Pancreas (tissue), 10 donors: ENCODE measurements at places on chromosomes 5 and 9. TPM values are rescaled to one million over a fixed set of nuclear protein-coding genes. Genes with fewer than 3 reads are reported as not detected.

- no peak overlapping the region for H3K4me3 ChIP-seq
- DNase-seq = no peak
- no peaks in the 10 kb centered on the region for H3K27me3 ChIP-seq
- H3K36me3 ChIP-seq = no peaks in the 10 kb centered on the region
Measured at GRCh38 chr5:87169300-87169991, 98.2 kb upstream of the RASA1 start.

FGF1 gene
- polyA plus RNA-seq = 0.73 TPM

- H3K36me3 ChIP-seq = no peaks in the 10 kb centered on the region
- H3K27ac ChIP-seq = no peak overlapping the region
- H3K4me1 ChIP-seq = no peaks in the 10 kb centered on the region
- no peak for DNase-seq
- no peak overlapping the region for H3K4me3 ChIP-seq
- no peaks in the 10 kb centered on the region for H3K27me3 ChIP-seq
Measured at GRCh38 chr5:111079846-111080245, 8.3 kb downstream of the TSLP start.

GRCh38 chr9:132040808-132041207 lies 38.9 kb downstream of the MED27 start:
- H3K27me3 ChIP-seq = no peaks in the 10 kb centered on the region
- H3K4me1 ChIP-seq = no peaks in the 10 kb centered on the region
- no peaks in the 10 kb centered on the region for H3K36me3 ChIP-seq

GRCh38 chr5:174252121-174252520 lies 206.6 kb downstream of the NSG2 start:
- H3K36me3 ChIP-seq = no peaks in the 10 kb centered on the region
- no peak for DNase-seq
- no peak overlapping the region for H3K4me3 ChIP-seq
- H3K27me3 ChIP-seq = no peaks in the 10 kb centered on the region
- H3K27ac ChIP-seq = no peak overlapping the region

GRCh38 chr9:6785682-6786081 lies 27.9 kb downstream of the KDM4C start:
- no peak overlapping the region for H3K27ac ChIP-seq
- DNase-seq = no peak
- no peak overlapping the region for H3K4me3 ChIP-seq
- H3K27me3 ChIP-seq = no peaks in the 10 kb centered on the region
- peaks cover 16% of the 10 kb centered on the region for H3K4me1 ChIP-seq
- no peaks in the 10 kb centered on the region for H3K36me3 ChIP-seq

- no peaks in the 10 kb centered on the region for H3K27me3 ChIP-seq
- no peak for DNase-seq
- H3K4me1 ChIP-seq = no peaks in the 10 kb centered on the region
- no peak overlapping the region for H3K4me3 ChIP-seq
- no peak overlapping the region for H3K27ac ChIP-seq
- no peaks in the 10 kb centered on the region for H3K36me3 ChIP-seq
Measured at GRCh38 chr5:107376546-107377276, 294.0 kb downstream of the EFNA5 start.

- DNase-seq = peak; percentile 48
- H3K4me3 ChIP-seq = no peak overlapping the region
- H3K4me1 ChIP-seq = no peaks in the 10 kb centered on the region
- no peaks in the 10 kb centered on the region for H3K36me3 ChIP-seq
- H3K27ac ChIP-seq = no peak overlapping the region
Measured at GRCh38 chr9:130193531-130194377, 21.6 kb downstream of the NCS1 start.

GRCh38 chr9:105608721-105609598 lies 51.0 kb downstream of the FKTN start:
- H3K27ac ChIP-seq = no peak overlapping the region
- no peak for DNase-seq
- no peaks in the 10 kb centered on the region for H3K36me3 ChIP-seq
- no peaks in the 10 kb centered on the region for H3K4me1 ChIP-seq

MYOT gene
- 1.2 TPM for polyA plus RNA-seq

DNA sequence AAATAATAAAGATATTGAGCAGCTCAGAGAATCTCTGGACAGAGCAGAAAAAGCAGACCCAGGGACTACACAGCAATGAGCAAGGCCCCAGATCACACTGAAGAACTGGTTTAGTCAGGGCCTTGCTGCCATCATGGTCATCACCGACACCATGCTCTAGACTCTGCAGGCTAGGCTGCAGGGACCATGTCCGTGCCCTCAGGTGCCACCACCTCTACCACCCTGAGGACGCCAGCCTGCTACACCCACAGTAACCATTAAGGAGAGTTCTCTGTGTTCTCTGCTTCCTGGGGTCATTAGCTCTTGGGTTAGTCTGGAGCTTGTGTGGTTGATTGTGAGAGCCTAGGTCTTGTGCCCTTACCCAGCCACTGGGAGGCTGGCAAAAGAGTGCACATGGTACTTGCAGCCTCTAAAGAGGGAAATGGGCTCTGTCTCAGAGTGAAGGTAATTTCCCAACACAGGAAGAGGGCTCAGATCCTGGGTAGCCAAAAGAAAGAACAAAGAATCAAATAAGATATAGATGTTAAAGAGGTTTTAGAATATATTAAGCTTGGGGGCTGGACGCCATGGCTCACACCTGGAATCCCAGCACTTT lies 31.9 kb upstream of the JADE2 start:
- H3K27ac ChIP-seq = no peak overlapping the region
- H3K27me3 ChIP-seq = no peaks in the 10 kb centered on the region
- DNase-seq = no peak
- H3K4me3 ChIP-seq = no peak overlapping the region
- H3K4me1 ChIP-seq = no peaks in the 10 kb centered on the region

DNA sequence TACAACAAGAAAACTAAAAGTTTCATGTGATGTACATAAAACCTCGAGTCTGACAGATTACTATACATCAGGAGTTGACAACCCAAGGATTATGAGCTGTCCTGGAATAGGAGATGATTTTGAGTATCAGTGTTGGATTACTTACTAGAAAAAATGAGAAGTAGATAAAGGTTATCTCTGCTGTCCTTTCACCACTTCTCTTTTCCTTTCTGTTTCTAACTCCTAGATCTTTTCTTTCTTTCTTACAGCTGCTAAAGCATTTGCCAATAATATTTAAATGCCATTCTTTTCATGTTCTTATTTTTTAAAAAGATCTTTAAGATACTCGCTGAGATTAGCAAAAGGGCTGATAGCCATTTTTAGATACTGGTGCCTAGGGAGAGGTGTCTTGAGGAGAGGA lies 14.8 kb downstream of the RBM27 start:
- H3K4me3 ChIP-seq = no peak overlapping the region
- no peak overlapping the region for H3K27ac ChIP-seq
- peaks cover 8% of the 10 kb centered on the region for H3K4me1 ChIP-seq
- H3K36me3 ChIP-seq = no peaks in the 10 kb centered on the region
- H3K27me3 ChIP-seq = no peaks in the 10 kb centered on the region

DNA sequence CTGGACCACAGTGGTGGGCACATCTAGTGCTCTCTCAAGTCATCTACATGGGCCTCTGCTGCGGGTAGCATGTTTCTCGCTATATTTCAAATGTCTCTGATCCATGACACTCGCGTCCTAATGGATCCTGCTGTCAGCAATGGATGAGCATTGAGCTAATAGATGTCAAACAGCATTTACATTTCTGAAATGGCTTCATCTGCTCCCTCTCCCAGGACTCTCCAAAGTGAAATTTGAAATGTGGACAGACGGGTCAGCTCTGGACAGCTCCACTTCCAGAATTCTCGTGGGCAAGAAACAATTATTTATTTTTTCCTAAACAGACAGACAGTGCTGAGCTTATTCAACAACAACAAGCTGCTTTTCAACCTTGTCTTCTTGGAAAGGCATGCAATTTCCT lies 58.1 kb downstream of the FSTL4 start:
- no peak overlapping the region for H3K4me3 ChIP-seq
- no peak overlapping the region for H3K27ac ChIP-seq
- no peaks in the 10 kb centered on the region for H3K4me1 ChIP-seq
- H3K27me3 ChIP-seq = no peaks in the 10 kb centered on the region

PCDHB12 gene
- 1.3 TPM for polyA plus RNA-seq

RLN2 gene
- 0.27 TPM for polyA plus RNA-seq

- H3K4me1 ChIP-seq = no peaks in the 10 kb centered on the region
- no peaks in the 10 kb centered on the region for H3K36me3 ChIP-seq
- no peaks in the 10 kb centered on the region for H3K27me3 ChIP-seq
- DNase-seq = no peak
Measured at GRCh38 chr5:73022471-73023169, 66.8 kb downstream of the FCHO2 start.

SLC36A2 gene
- polyA plus RNA-seq = not detected

GRCh38 chr5:88094403-88094802 lies 174.2 kb downstream of the TMEM161B start:
- no peak overlapping the region for H3K27ac ChIP-seq
- no peak overlapping the region for H3K4me3 ChIP-seq
- no peaks in the 10 kb centered on the region for H3K36me3 ChIP-seq
- H3K4me1 ChIP-seq = no peaks in the 10 kb centered on the region
- no peak for DNase-seq

SLC45A2 gene
- polyA plus RNA-seq = 0.26 TPM

GRCh38 chr5:120630550-120630949 lies 166.4 kb downstream of the PRR16 start:
- no peak for DNase-seq
- H3K4me1 ChIP-seq = no peaks in the 10 kb centered on the region
- H3K27me3 ChIP-seq = no peaks in the 10 kb centered on the region
- H3K4me3 ChIP-seq = no peak overlapping the region
- no peak overlapping the region for H3K27ac ChIP-seq
- no peaks in the 10 kb centered on the region for H3K36me3 ChIP-seq

PCDHGB5 gene
- polyA plus RNA-seq = 1.4 TPM

DNA sequence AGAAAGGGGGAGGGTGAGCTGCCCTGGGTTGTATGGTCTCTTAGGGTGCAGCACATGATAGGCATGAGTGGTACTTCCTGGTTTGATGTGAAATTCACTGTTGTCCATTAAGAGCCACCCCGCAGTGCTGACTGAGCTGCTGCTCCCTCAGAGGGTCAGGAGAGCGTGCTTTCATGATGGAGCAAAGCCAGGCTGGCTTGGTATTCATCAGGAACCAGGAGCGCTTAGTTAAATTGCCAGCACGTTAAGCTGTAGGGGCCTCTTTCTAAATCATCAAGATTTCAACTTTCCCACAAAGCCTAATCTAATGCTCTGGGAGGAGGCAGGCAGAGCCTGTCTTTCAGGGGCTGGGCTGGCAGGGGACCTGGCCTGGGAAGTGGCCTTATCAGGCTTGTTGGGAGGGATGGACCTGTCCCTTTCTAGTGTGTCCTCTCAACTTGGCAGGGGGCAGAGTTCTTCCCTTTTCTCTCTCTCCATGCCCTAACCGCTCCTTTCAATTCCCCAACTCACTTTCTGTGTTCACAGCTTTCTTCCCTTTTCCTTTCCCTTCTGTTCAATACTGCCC lies 7.9 kb downstream of the CYSTM1 start:
- H3K27ac ChIP-seq = peak overlapping the region; percentile 16
- no peaks in the 10 kb centered on the region for H3K27me3 ChIP-seq
- no peaks in the 10 kb centered on the region for H3K36me3 ChIP-seq
- peaks cover 56% of the 10 kb centered on the region for H3K4me1 ChIP-seq

- H3K36me3 ChIP-seq = no peaks in the 10 kb centered on the region
- no peaks in the 10 kb centered on the region for H3K27me3 ChIP-seq
- H3K4me1 ChIP-seq = no peaks in the 10 kb centered on the region
- DNase-seq = no peak
Measured at GRCh38 chr9:119086590-119086989, 282.6 kb downstream of the BRINP1 start.

STKLD1 gene
- 1.8 TPM for polyA plus RNA-seq

MARCHF11 gene
- 0.68 TPM for polyA plus RNA-seq

GRCh38 chr5:50727149-50727496 lies 60.7 kb downstream of the PARP8 start:
- H3K27ac ChIP-seq = no peak overlapping the region
- no peaks in the 10 kb centered on the region for H3K36me3 ChIP-seq
- no peak for DNase-seq

GRM6 gene
- not detected for polyA plus RNA-seq

GRCh38 chr9:113220467-113221002 lies 542 bp downstream of the FKBP15 start:
- peak overlapping the region; percentile 67 for H3K4me3 ChIP-seq
- H3K36me3 ChIP-seq = no peaks in the 10 kb centered on the region
- H3K4me1 ChIP-seq = peaks cover 11% of the 10 kb centered on the region
- no peaks in the 10 kb centered on the region for H3K27me3 ChIP-seq
- no peak for DNase-seq
